CD4-positive, alpha-beta T cell treated with Interleukin-10 for 1 hour (primary cell): ENCODE measurements at places on chromosomes 7 and 10.
A peak's percentile ranks its signal among the peaks of the same experiment; 100 is the strongest.

- DNase-seq = no peak
These were observed 470.8 kb downstream of the INHBA start for GRCh38 chr7:41232086-41232485.

GRCh38 chr10:851901-852300, 79.6 kb downstream of the LARP4B start:
- no peak for DNase-seq

DNA sequence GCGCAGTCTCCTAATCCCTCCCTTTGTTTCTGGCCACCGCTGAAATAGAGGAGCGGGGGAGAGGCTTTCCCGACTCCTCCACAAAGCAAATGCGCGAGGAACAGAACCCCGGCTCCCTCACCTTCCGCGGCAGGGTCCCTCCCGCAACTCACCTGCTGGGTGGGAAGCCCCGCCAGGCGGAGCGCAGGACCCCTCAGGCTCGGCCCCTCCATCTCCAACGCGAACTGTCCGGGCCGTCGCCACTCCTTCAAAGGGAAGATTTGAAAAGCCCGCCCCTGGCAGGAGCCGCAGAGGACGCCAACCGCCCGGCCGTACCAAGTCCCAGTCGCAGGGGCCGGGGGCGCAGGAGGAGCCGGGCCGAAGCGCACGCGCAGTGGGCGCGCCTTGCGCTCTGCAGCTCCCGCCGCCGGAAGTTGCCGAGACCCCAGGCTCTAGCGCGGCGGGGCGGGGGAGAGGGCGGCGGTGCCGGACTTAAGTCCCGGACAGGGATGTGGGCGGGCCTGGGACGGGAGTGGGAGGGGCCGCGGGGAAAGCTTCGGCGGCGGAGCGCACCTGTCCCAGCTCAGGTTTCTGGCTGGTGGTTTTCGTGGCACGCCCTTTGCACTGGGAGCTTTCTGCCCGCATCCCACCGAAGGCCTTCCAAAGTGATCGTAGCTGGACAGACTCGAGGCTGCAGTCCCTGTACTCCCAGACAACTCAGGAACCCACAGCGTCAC, at the start of gene RTKN2:
TSS of gene RTKN2 (minus strand) at position 446 of the 716 bp plus-strand sequence. CDS start at position 212, 234 bp downstream.
- DNase-seq = peak; percentile 77

GRCh38 chr10:43963379-43963778, 314.7 kb upstream of the ZNF32 start:
- DNase-seq = no peak

GRCh38 chr10:4343091-4343490, 482.9 kb upstream of the AKR1E2 start:
- DNase-seq = no peak

GRCh38 chr7:75650681-75651080, 88.1 kb downstream of the HIP1 start:
- DNase-seq = no peak

GRCh38 chr10:112565434-112566053, 118.5 kb downstream of the VTI1A start:
- peak; percentile 24 for DNase-seq

DNA sequence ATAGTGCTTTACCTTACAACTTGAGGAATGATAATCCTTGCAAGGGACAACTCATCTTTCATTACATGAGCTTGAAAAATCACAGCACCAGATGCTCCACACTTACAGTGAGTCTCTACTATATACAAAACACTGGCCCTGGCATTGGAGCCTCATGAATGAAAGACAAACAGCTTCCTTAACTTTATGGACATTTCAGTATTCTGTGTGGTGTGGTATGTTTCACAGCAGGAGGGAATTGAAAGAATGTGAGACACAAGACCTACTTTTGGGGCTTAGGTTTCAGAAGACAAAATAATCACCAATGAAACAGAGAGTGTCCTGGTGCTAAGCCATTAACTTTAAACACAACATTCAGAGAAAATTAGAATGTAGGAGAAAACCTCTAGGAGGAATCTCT, 1249.6 kb downstream of the XPNPEP1 start:
- DNase-seq = no peak
